ENCODE measurements at places on chromosomes 12 and 14. TPM values are rescaled to one million over a fixed set of nuclear protein-coding genes. Genes with fewer than 3 reads are reported as not detected.
A peak's percentile ranks its signal among the peaks of the same experiment; 100 is the strongest.

Gene PPP1R13B
- total RNA-seq: 78.5 TPM

Gene MYH6
- total RNA-seq: 3.4 TPM

Gene TRPV4
- 4.5 TPM for total RNA-seq

Gene USP44
- total RNA-seq: 14.9 TPM

Gene ANKS1B
- total RNA-seq: 5.3 TPM

- no peak for DNase-seq
These were observed 646.5 kb upstream of the SEL1L start for GRCh38 chr14:82180139-82180538.

Gene DPPA3
- not detected for total RNA-seq

GRCh38 chr12:96192926-96193573 lies 1.1 kb upstream of the ELK3 start:
- DNase-seq: no peak

- no peak for DNase-seq
These were observed 58.1 kb downstream of the HSP90AA1 start for GRCh38 chr14:102028733-102029132.

DNA sequence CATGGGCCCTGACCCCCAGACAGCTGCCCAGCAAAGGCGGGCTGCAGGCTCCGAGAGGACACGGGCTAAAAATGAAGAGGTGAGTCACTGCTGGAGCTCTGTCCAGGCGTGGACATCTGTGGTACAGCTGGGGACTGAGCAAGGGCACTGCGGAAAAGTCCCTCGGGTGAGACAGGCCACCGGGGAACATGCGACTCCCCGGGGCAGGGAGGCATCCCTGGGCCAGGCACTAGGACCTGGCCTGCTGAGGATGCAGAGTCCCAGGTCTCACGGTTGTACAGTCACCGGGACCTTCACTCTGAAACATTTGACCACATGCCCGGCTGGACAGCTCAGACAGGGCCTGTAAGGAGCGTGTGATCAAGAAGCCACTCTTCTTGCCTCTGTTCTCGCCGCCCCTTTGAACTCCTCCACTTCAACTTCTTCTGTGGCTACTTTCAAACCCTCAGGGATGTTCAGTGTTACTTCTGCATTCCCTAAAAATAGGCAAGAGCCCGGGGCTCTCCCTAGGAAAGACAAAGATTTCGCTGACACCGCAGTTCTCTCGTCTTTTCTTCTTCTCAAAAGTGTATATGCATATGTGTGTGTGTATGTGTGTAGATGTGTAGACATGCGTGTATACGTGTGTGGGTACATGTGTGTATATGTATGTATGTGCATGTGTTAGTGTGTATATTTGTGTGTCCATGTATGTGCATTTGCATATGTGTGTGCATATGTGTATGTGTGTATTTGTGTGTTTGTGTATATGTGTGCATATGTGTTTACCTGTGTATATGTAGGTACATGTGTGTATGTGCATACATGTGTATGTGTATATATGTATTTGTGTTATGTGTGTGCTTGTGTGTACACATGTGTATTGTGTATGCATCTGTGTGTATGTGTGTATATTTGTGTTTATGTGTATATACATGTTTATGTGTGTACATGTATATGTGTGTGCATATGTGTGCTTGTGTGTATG lies 5.0 kb upstream of the RFLNA start:
- no peak for DNase-seq

- DNase-seq: no peak
These were observed 44.8 kb upstream of the FRS2 start for GRCh38 chr12:69425417-69425816.

DNA sequence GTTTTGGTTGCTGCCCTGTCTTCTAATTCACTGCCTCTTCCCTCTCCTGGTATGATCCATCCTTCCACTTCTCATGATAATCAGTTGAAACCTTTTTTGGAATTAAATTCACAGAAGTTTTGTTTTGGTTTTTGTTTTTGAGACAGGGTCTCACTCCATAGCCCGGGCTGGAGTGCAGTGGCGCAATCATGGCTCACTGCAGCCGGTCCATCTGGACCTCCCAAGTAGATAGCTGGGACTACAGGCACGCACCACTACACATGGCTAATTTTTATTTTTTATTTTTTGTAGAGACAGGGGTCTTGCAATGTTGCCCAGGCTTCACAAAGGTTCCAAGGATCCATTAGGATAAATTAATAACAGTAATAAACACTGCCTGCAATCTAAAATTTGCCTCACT lies 164.3 kb downstream of the PRKCH start:
- no peak for DNase-seq

GRCh38 chr14:48125654-48126053 lies 450.2 kb upstream of the MDGA2 start:
- no peak for DNase-seq

Gene HSPB8
- 70.0 TPM for total RNA-seq

DNA sequence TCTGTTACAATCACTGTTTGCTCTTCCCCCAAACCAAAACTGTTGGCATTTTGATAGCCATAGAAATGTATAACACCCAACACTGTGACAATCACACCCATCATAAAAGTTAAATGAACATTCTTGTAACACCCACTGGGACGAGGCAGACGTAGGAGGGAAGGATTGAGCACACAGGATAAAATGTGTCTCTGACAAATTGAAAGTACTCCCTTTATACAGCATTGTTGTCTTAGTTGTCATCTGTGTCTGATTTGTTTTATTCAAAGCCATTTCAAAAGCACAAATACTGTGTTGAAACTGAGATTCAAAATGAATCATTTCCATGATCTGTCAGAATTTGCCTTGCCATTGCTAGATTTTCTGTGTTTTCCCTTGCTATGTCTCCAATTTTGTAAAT lies 436.3 kb downstream of the TMTC2 start:
- no peak for DNase-seq

GRCh38 chr14:102994689-102995088 lies 62.7 kb downstream of the CDC42BPB start:
- no peak for DNase-seq

- DNase-seq: no peak
These were observed 92.6 kb downstream of the DHRS2 start for GRCh38 chr14:23728791-23729190.

Gene NFE2
- total RNA-seq: 7.5 TPM

Gene DDN
- not detected for total RNA-seq

DNA sequence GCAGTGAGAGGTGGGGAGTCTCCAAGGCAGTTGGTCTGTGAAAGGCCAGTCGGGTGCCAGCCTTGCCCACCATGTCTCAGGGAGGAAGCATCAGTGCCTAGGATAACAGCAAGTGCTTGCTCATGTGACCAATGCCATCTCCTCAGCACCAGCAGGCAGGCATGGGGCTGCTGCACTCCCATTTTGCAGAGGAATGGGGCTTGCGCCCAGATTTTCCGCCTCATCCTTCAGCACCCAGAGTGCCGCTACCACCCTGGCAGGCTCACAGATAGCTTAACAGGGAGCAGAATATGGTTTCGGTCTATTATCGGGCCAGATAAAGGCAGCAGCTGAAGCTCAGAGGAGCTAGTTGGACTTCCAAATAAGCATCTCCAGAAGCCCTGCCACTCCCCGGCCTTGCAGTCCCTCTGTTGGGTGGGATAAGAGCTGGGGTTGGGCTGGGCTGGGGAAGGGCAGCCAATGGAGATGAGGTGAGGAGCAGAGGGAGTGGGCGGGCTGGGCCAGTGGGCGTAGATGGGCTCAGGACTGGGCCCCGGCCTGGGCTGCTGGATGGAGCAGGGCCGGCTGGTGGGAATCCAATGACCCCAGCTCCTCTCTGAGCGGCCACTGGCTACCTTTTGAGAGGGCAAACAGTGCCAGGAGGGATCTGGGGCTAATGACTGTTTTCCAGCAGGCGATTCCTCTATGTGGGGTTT lies 8.4 kb upstream of the KRT80 start:
- DNase-seq: peak; percentile 54

- DNase-seq: no peak
These were observed 35.4 kb downstream of the SGPP1 start for GRCh38 chr14:63692310-63693020.

GRCh38 chr14:31864937-31865855 lies 211.9 kb upstream of the ARHGAP5 start:
- DNase-seq: no peak

GRCh38 chr12:68943848-68944247 lies 10.9 kb upstream of the CPM start:
- no peak for DNase-seq

Measured in upper lobe of right lung (tissue), 1 donor.